ENCODE measurements at places on chromosomes 1 and 21.

DNA sequence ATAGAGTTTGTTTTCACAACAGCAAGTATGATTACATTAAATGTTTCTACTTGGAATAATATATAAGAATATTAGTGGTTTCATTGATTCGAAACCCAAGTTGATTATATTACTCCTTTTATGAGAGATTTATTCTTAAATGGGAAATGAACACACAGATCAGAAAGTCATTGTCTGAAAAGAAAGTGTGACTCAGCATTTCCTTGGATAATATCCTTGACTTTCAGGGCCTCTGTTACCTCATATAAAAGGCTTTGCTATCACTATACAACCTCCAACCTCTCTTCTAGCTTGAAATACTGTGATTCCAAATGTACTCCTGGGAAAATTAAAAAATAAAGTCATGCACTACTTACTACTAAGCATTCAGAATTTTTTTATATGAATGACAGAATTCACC is 295.3 kb upstream of the LYPLAL1 start:
- DNase-seq: no peak

DNA sequence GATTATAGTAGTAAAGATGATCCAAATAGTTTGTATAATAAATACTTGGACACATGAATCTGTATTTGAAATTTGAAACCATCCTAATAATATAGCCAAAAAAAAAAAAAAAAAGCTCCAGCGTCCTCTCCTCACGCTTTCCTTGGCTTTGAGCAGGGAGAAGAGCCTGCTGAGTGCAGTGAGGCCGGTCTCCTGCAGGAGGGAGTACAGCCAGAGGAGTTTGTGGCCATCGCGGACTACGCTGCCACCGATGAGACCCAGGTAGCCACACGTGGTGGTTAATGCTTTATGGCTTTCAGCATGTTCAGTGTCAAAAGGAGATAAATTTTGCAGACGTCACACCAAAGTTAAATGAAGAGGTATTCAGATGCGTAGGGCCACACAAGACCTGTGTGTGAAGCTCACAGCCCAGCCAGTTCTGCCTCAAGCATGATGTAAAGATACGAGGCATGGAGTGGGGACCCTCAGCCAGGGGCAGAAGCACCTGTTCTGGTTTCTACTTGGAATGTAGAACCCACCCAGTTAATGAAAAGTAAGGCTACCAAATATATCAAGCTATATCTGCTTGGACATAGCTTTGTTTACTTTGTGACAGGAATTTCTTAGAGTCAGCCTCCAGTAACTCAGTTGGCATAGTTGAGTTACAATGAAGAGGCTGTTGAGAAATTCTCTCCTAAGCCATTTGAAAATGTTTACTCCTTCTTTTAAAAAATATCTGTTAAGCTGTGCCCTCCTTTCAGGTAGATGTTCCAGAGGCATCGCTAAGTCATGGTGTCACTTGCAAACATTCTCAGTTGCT is 8.1 kb downstream of the PRMT2 start:
- no peak for DNase-seq

GRCh38 chr1:229131243-229132105 is 139.4 kb upstream of the RAB4A start:
- no peak for DNase-seq

DNA sequence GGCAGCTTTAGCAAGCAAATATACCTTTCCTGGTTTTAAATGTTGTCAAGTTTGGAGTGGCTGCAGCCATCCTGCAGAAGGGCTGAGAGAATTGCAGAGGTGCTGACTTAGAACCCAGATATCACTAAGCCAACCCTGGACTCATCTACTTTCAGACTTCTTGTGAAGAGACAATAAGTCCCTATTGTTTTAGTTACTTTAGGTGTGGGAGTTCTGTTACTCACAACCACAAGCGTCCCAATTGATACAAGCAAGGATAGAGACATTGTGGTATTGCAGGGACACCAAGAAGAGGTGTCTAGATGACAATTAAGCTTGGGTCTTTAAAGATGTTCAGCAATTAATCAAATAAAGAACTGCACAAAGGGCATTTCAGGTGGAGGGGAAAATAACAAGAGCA is 8.8 kb upstream of the ETV3 start:
- DNase-seq: no peak
